ENCODE measurements at places on chromosomes 12 and 14. TPM values are rescaled to one million over a fixed set of nuclear protein-coding genes. Genes with fewer than 3 reads are reported as not detected.
A peak's percentile ranks its signal among the peaks of the same experiment; 100 is the strongest.

GRCh38 chr14:96108061-96108795, 69.1 kb downstream of the C14orf132 start:
- DNase-seq: no peak

DNA sequence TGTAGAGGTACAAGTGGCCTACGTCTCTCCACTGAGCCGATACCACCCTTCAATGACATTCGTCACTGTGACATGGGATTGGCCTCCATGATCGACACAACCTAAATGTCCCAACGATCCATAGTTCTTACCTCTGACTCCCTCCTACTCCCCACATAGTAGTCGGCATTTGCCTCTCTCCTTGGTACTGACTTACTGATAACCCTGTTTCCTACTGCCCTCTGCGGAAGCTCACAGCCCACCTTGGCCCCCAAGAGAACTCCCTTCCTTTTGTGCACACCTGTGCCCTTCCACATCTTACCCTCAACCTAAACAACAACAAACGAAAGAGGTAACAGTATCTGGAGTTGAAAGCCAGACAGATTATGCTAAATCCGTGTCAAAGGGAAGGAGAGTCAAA, 23.9 kb downstream of the VSX2 start:
- DNase-seq: no peak

DNA sequence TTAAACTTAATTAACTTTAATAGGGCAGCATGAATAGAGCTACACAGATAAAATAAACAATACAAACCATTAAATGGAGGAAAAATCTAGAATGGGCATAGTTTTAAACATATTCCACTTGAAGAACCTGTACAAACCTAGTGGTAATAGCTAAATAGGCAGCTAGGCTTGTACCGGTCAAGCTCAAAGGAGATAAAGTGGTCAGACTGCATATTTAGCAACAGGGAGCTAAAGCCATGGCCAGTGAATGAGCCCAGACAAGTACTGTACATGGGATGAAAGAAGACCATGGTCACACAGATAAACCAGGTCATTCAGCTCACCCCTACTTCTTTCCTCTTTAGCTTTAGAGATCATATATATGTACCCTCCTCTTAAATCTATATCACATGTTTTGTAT, 186.6 kb upstream of the KRR1 start:
- no peak for DNase-seq

DNA sequence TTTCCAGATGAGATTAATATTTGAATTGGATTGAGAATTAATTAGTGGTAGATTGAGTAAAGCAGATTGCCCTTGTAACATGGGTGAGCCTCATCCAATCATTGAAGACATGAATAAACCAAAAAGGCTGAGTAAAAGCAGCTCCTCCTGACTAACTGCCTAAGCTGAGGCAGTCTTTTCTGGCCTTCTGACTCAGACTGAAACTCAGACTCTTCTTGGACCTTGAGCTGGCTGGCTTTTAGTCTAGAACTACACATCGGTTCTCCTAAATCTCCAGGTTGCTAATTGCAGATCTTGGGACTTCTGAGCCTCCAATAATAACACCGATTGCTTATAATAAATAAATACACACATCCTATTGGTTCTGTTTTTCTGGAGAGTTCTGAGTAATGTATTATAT, 24.0 kb downstream of the FKBP11 start:
- no peak for DNase-seq

DNA sequence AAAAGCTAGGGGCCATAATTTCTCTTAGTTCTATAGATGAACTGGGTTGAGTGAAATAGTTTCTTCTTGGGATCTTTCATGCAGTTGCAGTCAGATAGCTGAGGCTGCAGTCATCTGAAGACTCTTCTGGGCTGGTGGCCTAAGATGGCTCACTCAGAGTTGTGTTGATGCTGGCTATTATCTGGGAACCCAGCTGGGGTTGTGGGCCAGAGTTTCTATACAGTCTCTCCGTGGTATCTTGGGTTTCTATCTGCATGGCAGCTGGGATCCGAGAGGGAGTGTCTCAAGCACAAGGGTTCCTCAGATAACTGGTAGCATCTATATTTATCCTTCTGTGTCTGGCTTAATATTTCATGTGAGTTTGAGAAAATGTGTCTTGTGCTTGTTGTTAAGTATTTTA, 21.1 kb downstream of the AVPR1A start:
- DNase-seq: no peak

- DNase-seq: no peak
Measured at GRCh38 chr12:107557026-107557425, 128.6 kb upstream of the PWP1 start.

- DNase-seq: no peak
Measured at GRCh38 chr14:91706996-91707395, 24.9 kb downstream of the CATSPERB start.

GRCh38 chr14:96055753-96056508, 16.8 kb downstream of the C14orf132 start:
- peak; percentile 7 for DNase-seq

- DNase-seq: peak; percentile 16
Measured at GRCh38 chr12:109738878-109739665, 25.4 kb downstream of the FAM222A start.

- DNase-seq: no peak
Measured at GRCh38 chr12:101047652-101048051, 162.4 kb downstream of the SLC5A8 start.

GRCh38 chr14:101070540-101071492, 167.3 kb upstream of the RTL1 start:
- no peak for DNase-seq

- no peak for DNase-seq
Measured at GRCh38 chr12:44835641-44836379, 40.3 kb downstream of the NELL2 start.

DNA sequence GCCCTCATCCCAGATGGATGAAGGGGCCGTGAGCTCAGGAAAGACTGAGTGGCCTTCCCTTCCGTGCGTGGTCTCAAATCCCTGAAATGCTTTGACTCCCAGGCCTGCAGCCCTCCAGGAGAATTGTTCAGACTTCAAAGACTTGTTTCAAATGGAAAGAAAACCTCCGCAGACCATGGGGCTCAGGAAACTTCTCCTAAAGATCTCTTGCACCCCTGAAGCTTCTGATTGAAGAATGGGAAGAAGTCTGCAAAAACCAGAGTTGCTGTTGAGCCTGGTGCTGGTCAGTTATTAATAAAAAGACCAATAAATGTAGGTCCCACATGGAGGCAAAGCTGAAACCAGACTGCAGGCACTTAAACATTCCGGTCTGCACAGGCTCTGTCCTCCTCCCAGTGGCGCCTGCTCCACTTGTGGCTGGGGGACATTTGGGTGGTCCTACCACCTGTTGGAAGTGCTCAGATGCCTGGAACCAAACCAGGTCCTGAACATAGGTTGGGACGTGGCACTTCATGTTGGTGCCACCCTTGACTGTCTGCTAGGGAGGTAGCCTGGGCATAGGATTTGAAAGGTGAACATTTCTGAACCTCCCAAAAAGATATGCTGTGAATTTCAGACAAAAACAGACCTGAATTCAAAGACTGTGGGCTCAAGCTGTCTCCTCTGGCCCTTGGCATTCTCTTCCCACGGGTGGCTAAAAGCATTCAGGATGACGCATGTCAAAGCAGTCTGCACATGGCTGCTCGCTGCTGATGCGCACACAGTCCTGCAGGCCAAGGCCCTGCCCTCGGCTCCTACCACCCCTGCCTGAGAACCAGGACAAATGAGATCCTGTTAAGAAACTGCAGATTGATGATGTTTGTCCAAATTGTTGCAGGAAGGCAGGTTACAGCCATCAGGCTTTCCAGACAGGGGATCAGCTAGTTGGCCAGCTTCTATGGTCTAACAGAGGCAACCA, 36.2 kb upstream of the MEG3 start:
- no peak for DNase-seq

DNA sequence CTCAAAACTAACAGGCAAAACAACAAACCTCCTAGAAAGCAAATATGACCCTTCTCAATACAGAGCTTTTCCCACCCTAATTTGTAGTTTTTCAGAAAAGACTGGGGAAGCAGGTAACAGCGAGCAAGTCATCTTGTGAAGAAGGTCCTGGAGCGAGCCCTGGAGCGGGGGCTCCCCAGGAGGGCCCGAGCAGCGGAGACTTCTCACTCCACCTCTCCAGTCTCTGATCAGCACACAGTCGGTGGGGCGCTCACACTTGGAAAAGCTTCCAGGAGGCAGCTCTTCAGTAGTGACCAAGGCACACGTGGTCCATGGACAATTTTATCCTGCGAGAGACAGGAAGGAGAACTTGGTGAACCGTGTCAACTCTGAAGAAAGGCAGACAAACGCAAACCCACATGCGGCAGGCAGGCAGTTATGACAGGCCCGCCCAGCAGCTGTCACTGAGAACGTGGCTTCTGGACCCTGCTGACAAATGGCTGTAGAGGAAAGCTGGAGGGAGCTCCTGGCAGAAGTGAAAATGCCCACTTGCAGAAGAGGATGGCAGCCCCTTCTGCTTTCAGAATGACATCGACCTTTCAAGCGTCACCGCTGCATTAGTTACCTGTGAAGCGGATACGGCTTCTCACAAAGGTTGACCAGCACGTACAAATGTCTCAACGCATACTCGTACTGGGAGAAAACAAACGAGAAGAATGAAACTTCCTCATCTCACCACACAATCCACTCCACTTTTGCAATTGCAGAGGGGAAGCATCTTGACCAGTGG, 44.2 kb downstream of the LGMN start:
- no peak for DNase-seq

DNA sequence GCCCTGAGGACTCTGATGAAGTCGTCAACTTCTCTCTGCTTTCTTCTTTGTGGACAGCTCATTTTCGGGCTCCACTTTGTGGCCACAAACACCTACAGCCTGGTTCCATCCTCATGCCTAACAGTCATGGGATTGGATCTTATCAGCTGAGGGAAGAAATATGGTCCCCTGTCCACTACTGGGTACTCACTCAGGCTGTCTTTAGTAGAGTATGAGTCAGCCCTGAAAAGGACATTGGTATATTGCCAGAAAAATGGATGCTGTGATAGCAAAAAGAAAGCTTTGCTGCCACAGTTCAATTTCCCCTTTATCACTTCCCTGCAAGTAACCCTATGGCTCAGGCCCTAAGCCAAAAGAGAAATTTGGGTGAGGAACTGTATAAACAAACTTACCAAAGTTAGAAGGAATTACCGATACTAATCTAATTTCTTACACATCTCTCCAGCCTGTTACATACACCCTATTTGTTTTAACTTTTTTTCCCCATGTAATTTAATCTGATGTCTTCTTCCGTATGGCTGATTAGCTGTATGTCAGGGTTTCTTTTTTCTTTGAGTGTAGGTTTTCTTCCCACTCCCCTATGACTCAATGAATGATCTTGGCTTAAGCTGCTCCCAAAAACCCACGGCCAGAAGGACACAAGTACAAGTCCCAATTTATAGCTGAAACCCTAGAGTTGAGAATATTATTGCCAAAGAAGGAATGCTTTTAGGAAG, 29.1 kb downstream of the MTHFD1 start:
- DNase-seq: no peak

POTEM gene
- not detected for total RNA-seq

P3H3 gene
- 15.1 TPM for total RNA-seq

LAG3 gene
- not detected for total RNA-seq

AQP6 gene
- total RNA-seq: not detected

RNFT2 gene
- 1.9 TPM for total RNA-seq

ABHD4 gene
- 25.9 TPM for total RNA-seq

HECTD4 gene
- 19.6 TPM for total RNA-seq

TSPAN11 gene
- total RNA-seq: 2.0 TPM

MGAT4C gene
- total RNA-seq: 2.7 TPM

All from heart left ventricle (tissue), 16 donors.